ENCODE measurements at places on chromosomes 6 and 20. TPM values are rescaled to one million over a fixed set of nuclear protein-coding genes. Genes with fewer than 3 reads are reported as not detected.

Gene ASF1A
- total RNA-seq: 19.7 TPM

GRCh38 chr20:3251806-3252205 lies 12.8 kb upstream of the SLC4A11 start:
- DNase-seq: no peak

GRCh38 chr20:22993823-22994222 lies 41.3 kb upstream of the SSTR4 start:
- DNase-seq: no peak

DNA sequence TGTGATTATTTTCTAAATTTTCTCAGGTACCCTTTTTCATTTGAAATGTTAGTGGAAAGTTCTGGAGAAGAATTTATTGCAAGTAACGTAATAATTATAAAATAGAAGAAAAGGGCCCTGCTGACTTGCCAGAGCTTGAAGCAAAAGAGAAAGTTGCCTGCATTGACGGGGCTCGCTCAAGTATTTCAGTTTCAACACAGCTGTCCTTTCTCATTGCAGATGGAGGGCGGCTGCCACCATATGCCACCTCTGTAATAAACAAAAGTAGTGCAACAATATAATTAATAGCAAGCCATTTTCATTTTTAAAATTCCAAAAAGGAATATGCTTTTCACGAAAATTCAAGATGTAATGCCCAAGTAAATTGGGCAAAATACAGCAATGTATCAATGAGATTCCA lies 246.2 kb downstream of the PACRG start:
- no peak for DNase-seq

All from Calu3 (cell line).